ENCODE measurements at places on chromosomes 4 and X.

- DNase-seq = no peak
Measured at GRCh38 chr4:122045533-122045932, 93.7 kb upstream of the TRPC3 start.

- DNase-seq = no peak
Measured at GRCh38 chr4:188091-188490, 63.8 kb downstream of the ZNF718 start.

- DNase-seq = no peak
Measured at GRCh38 chrX:54794028-54794427, 4.0 kb downstream of the ITIH6 start.

GRCh38 chr4:102193145-102193544, 152.1 kb downstream of the SLC39A8 start:
- no peak for DNase-seq

GRCh38 chr4:98794565-98795205, 134.2 kb downstream of the EIF4E start:
- no peak for DNase-seq

DNA sequence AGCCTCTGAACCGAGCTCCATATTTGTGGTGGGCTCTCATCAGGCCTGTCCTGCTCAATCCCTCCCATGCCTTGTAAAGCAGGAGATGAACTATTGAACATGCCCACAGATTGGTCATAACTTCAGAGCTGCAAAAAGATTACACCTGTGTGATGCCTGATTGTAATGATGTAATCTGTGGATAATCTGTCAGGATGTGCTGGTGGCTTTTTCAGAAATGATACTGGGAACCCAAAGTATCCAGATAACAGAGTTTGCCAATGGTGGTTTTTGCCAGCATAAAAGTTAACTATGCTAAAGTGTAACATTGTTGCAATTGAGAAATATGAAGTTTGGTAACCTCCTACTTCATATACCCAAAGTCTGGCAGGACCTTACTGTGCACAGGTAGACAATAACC, 393.4 kb downstream of the RAPGEF2 start:
- no peak for DNase-seq

GRCh38 chr4:88939697-88940096, 117.3 kb downstream of the FAM13A start:
- DNase-seq = no peak

DNA sequence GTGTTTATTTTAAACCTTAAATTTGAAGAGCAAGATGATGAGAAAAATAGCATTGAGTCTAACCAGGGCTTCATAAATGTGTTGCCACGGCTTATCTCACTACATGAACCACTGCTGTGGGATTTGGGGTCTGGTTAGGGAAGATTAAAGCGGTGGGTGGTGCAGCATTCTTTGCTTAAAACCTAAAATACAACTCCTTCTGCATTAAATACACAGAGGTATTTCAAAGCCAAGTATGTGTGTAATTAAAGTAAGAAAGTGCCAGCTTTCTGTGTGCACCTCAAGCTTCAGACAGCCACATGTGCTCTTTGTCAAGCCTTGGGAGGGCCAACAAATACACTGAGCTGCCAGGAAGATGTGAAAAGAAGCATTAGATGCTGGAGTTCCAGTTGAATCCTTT, 128.0 kb downstream of the CPE start:
- DNase-seq = no peak

- no peak for DNase-seq
Measured at GRCh38 chr4:41104155-41104554, 110.2 kb downstream of the APBB2 start.

All from stimulated activated CD8-positive, alpha-beta memory T cell treated with anti-CD3 and anti-CD28 coated beads, Interleukin-15, amount 100 ng/mL, for 4 hours (primary cell).